ENCODE measurements at places on chromosomes 11 and 22. TPM values are rescaled to one million over a fixed set of nuclear protein-coding genes. Genes with fewer than 3 reads are reported as not detected.

CCDC188 gene
- 0.43 TPM for total RNA-seq

GCAT gene
- 15.7 TPM for total RNA-seq

GAL3ST3 gene
- 29.0 TPM for total RNA-seq

DESI1 gene
- total RNA-seq = 62.3 TPM

TNNI2 gene
- total RNA-seq = not detected

SLC22A9 gene
- not detected for total RNA-seq

CREB3L1 gene
- 5.4 TPM for total RNA-seq

MS4A6A gene
- 15.6 TPM for total RNA-seq

TRIM64C gene
- not detected for total RNA-seq

All from right atrium auricular region (tissue), 2 donors.